ENCODE measurements at places on chromosomes 5 and 9.
A peak's percentile ranks its signal among the peaks of the same experiment; 100 is the strongest.

- no peak for DNase-seq
These were observed 23.6 kb downstream of the UBAP2 start for GRCh38 chr9:34025062-34025461.

DNA sequence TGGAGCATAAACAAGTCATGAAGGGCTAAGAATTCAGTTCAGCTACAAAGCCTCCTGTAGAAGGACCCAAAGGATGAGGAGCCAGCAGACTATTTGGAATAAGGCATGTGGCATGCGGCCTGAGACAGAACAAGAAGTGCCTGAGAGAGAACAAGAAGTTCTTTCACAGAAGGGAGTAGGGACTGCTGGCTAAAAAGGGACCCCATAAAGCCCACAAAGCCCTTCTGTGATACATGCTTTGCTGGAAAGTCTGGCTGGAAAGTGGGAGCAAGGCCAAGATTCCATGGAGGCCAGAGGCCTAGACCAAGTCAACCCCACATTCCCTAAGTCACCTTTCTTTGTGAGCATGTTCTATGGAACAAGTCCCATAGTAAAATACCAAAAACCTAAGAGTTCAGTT, 35.9 kb upstream of the UBAP2 start:
- DNase-seq, result no peak

- no peak for DNase-seq
These were observed 158.1 kb downstream of the SLC24A2 start for GRCh38 chr9:19630760-19631159.

GRCh38 chr9:27280860-27281259, 16.1 kb downstream of the EQTN start:
- no peak for DNase-seq

DNA sequence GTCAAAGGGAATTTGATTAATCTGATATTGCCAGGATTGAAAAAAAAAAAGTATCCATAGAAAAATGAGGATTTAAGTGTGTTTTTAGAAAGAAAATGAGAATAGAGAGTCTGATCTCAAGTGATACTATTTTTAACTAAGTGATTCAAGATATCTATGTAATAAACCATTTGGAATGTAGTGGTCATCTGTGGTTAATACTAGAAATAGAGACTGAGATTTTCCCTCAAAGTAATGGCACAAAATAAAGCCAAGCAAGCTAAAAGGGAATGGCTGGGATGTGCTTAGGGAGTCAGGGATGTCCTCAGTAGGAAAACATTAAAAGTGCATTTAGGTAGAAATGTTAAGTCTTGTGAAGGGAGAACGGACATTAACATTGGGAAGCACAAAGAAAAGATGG, 90.6 kb downstream of the FBXO4 start:
- no peak for DNase-seq

DNA sequence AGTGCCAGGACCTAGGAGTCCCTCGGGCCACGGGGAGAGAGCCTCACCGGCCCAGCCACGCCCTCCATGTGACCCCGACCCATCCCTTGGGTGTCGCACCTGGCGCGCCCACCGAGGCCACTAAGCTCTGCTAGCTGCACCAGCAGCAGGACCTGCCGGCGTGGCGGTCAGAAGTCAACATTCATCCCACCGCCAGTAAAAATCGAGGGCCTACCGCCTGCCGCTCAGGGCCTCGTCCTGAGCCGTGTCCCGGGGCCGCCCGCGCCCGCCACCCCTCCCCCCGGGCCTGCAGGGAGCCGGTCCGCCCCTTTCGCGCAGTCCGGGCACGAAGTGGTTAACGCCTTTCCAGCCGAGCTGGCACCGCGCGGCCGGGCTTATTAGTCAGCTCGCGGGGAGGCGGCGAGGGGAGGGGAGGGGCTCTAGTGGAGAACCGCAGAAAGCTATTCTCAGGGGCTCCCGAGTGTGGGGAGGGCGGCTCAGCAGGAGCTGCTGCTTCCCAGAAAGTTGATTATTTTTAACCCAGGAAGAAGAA, 124.4 kb downstream of the C9orf50 start:
- peak; percentile 71 for DNase-seq

GRCh38 chr9:130703501-130703900, 9.9 kb downstream of the EXOSC2 start:
- no peak for DNase-seq

GRCh38 chr5:56053363-56053762, 58.6 kb upstream of the IL6ST start:
- no peak for DNase-seq

- no peak for DNase-seq
These were observed 7.4 kb downstream of the GZMK start for GRCh38 chr5:55031492-55031891.

GRCh38 chr5:78295035-78295961, 800 bp upstream of the AP3B1 start:
- DNase-seq, result peak; percentile 37

GRCh38 chr5:180377556-180378197, 24.5 kb upstream of the GFPT2 start:
- no peak for DNase-seq

- DNase-seq, result no peak
These were observed 4.3 kb downstream of the RAI14 start for GRCh38 chr5:34660444-34660843.

- DNase-seq, result no peak
These were observed 57.8 kb downstream of the TTC39B start for GRCh38 chr9:15249042-15249818.

- DNase-seq, result no peak
These were observed 154.0 kb downstream of the WDR70 start for GRCh38 chr5:37532976-37533740.

GRCh38 chr5:141338538-141339306, at the start of gene PCDHGA2:
Gene PCDHGA2, plus strand, starts transcription at chr5:141338760.
- no peak for DNase-seq

GRCh38 chr5:136427426-136427825, 62.1 kb upstream of the TRPC7 start:
- DNase-seq, result no peak

- DNase-seq, result no peak
These were observed 2.2 kb upstream of the TMEM210 start for GRCh38 chr9:137173796-137174664.

GRCh38 chr5:8676695-8677094, 807.7 kb downstream of the MTRR start:
- no peak for DNase-seq

- no peak for DNase-seq
These were observed 81.4 kb upstream of the ANKRD55 start for GRCh38 chr5:56314529-56314928.

- DNase-seq, result no peak
These were observed 69.4 kb downstream of the KLHL3 start for GRCh38 chr5:137666461-137666850.

DNA sequence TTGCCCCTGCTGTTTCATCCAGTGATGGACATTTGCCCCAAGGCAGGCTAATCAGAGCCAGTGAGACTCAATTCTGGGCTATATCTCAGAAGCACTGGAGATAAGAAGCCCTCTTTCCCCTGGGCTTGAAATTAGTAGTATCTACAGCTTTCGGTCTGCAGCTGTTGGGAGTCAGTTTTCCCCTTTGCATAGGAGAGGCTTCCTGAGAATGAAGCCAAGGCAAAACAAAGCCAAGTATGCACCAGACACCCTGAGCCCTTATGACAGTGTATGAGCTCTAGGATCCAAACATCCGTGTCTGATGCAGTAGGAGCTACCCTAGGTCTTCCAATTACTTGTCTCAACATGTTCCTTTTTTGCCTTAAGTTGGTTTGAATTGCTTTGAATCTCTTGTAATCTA, 79.2 kb upstream of the PANK3 start:
- DNase-seq, result no peak

GRCh38 chr9:129174724-129175514, 3.1 kb downstream of the IER5L start:
- DNase-seq, result no peak

DNA sequence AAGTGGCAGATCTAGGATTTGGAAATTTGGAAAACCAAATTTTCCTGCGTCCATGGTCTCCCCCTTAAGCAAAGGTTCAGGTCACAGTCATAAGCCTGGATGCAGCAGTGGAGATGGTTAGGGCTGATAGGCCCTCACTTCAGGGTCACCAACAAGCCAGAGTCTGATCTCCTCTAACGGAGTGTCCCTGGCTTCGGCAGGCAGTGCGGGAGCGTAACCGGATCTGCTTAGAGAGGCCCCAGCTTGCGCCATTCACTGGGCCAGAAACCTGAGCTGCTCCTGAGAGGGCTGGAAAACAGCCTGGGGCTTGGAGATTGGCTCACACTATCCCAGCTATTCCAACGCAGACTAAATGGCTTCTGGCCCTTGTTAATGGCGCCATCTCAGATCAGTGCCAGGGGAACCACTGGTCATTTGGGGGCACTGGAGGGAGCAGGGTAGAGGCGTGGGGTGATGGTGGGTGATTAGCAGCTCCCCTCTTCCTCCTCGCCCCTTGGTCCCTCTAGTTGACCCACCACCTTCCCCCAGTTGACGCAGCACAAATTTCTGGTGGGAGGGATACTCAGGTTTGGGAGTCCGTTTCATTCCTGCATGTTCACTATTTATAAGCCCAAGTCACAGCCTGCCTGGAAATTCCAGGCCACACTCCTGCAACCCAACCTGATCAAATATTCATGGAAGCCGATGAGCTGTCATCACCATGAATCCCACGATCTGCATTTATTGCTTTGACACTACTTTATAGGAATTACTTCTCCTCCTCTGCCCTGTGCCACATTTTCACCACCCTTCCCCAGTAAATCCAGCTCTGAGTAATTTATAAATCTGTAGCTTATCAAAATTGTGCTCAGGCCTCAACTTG, 134.6 kb upstream of the CPEB4 start:
- no peak for DNase-seq

GRCh38 chr9:93601666-93602065, 25.3 kb downstream of the PHF2 start:
- no peak for DNase-seq

DNA sequence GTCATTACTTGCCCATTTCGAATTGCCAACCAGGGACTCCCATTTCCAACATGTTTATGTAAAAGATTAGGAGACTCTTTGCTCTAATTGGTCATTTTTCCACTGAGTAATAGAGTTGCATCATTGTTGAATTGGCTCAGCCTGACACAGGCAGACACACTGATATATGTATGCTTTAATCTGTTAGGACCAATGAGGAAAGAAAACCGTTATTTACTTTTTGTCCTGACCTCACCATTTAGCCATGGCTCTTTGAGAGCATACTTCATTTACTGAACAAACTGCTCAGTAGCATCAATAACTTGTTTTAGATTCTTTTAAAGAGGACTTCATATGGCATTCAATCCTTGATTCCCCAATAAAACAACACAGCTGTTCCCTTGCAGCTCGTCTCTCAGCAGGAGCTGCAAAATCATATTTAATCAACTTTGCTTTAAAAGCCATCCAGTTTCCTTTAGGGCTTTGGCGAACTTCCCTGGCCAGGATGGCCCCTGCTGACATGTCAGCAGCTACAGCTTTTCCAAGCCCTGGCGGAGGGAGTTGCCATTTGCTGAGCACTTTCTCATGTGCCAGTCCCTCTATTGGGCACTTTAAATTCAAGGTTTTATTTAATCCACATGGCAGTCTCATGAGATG, 251.5 kb upstream of the TNC start:
- DNase-seq, result no peak

DNA sequence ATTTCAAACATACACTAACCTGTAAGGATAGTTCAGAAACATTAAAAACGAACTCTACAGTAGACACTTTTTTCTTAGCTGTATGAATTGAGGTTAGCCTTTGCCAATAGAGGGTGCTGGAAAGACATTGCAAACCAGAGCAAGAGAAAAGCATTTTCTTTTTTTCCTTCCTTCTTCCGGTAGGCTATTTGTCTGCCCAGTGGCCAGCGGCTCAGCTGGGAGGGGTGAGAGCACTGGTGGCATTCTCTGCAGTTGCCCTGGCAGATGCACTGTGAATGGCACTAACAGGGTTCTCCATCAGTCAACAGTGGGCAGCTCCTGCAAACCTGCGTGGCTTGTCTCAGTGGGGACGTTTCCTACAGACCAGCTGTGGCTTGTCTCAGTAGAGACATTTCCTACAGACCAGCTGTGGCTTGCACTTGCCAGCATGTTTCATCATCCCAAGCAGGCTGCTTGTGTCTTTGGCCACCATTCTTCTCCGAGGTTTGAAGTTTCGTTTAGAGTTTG, 984.5 kb upstream of the CDH18 start:
- no peak for DNase-seq

GRCh38 chr5:147509041-147509709, 693 bp downstream of the DPYSL3 start:
- no peak for DNase-seq

- no peak for DNase-seq
These were observed 256.0 kb downstream of the DOCK8 start for GRCh38 chr9:470552-471194.

DNA sequence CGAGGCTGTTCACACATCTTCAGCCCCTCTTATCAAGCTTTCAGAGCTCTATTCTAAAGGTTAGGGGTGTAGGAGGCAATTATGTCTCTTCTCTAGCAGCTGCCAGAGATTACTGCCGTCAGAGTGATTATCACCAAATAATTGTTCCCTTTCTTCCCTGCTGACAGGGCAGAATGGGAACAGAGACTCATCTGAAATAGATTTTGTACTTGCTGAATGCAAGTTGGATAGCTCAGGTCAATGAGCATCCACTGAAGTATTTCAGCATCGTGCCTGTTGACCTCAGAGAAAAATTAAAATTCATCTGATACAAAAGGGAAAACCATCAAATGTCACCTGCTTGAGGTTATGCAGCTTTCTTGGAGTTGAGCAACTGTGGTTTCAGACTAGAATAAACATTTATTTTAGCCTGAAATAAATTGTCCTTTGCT, 213.7 kb upstream of the MAP3K1 start:
- DNase-seq, result no peak

- no peak for DNase-seq
These were observed 57.6 kb downstream of the AHRR start for GRCh38 chr5:378976-379742.

DNA sequence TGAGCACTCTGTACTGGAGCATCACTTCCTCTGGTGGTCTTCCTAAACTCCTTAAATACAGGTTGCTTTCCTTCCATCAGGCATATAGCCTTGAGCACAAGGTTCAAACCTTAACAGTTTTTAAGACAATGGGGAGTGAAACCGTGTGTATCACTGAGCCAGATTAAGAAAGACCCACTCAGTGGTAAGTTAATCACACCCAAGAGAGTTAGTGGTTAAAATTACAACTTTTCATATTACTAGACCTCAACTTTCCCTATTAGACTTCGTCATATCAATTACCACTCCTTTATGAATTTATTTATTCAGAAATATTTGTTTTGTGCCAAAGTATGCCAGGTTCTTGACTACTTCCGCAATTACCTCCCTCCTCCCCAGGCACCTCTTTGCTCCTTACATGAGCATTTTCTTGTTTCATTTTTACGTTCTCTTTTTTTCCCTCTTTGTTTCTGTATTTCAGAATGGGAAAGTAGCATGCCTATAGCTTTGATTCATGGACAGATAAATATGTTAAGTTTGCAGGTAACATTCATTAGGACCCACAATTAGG, 351.0 kb downstream of the KIAA0825 start:
- DNase-seq, result no peak

- DNase-seq, result no peak
These were observed 428.4 kb upstream of the MPDZ start for GRCh38 chr9:13707612-13708576.

DNA sequence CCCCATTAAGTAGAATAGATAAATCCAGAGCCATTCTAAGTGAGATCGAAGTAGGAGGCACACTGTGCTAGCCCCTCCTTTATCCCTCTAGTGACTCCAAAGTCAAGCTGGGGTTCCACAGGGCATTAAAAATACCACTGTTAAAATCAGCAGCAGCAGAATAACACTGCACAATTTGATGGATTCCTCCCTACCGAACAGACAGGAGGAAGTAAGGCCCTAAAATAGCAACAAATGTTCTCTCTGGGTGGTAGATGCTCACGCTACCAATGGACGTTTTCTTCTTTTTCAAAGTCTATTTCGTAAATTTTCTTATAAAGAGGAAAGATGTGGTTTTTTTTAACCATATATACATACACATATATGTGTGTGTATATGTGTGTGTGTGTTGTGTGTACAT, 54.4 kb downstream of the FBXW11 start:
- no peak for DNase-seq
